ENCODE measurements at places on chromosomes 16 and 17.

DNA sequence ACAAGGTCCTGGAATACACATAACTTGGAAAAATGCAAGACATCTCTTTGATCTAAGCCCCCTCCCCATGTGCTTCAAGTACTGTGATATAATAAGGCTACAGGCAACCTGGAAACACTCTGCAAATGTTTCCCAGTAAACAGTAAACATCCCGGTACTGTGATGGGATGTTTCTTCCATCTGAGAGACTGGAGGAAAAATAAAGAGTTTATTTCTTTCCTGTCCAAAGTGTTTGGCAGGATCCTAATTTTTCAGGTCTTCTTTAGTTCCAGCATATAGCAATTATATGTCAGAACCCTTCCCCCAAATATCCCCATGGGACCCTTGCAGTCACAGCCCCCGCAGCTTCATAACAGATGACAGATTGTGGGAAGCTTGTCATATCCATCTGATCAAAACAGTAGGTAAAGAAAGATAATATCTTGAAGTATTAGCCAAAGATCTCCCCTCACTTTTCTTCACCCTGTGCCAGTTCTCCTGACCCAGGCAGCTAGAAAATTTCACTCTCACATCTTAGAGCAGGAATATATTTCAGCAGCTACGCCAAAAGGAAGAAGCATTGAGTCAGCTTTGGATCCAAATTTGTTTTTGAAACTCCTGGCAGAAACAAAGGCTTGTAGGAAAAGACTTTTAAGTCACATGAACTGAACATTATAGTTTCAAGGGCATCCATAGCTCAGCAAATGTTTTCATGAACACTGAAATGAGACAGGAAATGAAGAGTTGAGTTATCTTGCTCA is 141.3 kb downstream of the HS3ST3A1 start:
- no peak for DNase-seq

DNA sequence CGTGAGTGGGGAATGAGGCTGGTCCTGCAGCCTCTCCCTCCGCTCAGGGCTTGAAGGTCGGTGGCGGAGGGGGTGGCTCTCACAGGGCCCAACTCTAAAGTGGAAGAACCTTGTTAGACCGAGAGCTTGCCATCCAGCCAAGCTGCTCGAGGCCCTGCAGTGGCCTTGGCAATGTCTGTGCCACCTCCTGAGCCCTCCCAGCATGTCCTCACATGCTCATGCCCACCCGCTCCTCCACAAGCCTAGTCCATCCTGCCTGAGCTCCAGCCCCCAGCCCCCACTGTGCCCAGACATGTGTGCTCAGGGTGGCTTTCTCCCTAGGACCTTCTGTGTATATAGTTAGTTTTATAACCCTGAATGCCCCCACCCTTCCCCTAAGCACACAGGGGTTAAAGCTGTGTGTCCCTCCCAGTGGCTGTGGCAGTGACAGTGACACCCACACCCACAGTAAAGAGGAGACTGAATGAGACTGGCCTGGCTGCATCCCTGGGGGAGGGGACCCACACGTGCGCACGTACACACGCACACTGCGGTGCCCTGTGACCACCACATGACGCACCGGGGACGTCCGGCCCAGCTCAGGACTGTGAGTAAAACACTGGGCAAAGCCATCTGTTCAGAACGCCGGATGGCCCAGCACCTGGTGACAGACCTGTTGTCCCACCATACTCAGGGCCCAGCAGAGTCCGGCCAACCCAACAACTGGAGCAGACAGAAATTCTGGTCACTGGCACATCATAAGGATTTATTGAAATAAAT is 15.6 kb downstream of the PDK2 start:
- DNase-seq, result no peak

- DNase-seq, result no peak
Observed at GRCh38 chr17:80695979-80696378, 151.3 kb downstream of the RPTOR start.

- no peak for DNase-seq
Observed at GRCh38 chr16:14427371-14427948, 202.6 kb downstream of the PARN start.
